ENCODE measurements at places on chromosomes 16 and 17. TPM values are rescaled to one million over a fixed set of nuclear protein-coding genes. Genes with fewer than 3 reads are reported as not detected.
A peak's percentile ranks its signal among the peaks of the same experiment; 100 is the strongest.

The AATK gene
- polyA plus RNA-seq, result not detected

The RAI1 gene
- polyA plus RNA-seq, result 5.6 TPM

GRCh38 chr17:55577687-55578086 is 66.4 kb upstream of the SMIM36 start:
- peak; percentile 6 for DNase-seq

- no peak for DNase-seq
Observed at GRCh38 chr17:48406936-48407567, 23.0 kb downstream of the SKAP1 start.

- peak; percentile 37 for DNase-seq
Observed at GRCh38 chr17:29574732-29575510, 6.4 kb downstream of the TP53I13 start.

- no peak for DNase-seq
Observed at GRCh38 chr17:3924512-3925350, 8.5 kb upstream of the P2RX1 start.

DNA sequence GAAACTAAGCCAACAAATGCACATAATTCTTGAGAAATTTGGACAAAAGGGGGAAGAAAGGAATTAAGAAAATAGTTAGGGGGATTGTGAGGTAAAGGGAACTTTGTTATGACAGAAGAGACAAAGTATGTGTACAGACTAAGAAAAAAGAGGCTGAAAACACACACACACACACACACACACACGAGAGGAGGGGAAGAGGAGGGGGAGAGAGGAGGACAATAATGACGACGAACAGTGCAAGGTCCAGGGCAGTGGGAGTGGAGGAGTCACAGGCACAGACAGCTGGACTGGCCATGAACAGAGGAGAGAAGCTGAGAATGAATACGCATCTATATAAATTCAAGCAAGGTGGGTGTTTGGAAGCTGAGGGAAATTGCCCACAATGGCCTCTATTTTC is 44.6 kb downstream of the MARVELD3 start:
- DNase-seq, result no peak
